Astrocyte (in vitro differentiated cells and primary cell): ENCODE measurements at places on chromosomes 4 and X. TPM values are rescaled to one million over a fixed set of nuclear protein-coding genes. Genes with fewer than 3 reads are reported as not detected.

SLC6A14 gene
- not detected in 2 replicates for total RNA-seq

GRCh38 chrX:31580726-31581125 lies 508.9 kb upstream of the FTHL17 start:
- DNase-seq: peak; percentile 86
- peak overlapping the region; percentile 71 for H3K27ac ChIP-seq
- H3K4me1 ChIP-seq: peaks cover 9% of the 10 kb centered on the region
- no peak overlapping the region for H3K4me3 ChIP-seq
- no peaks in the 10 kb centered on the region for H3K27me3 ChIP-seq
- no peaks in the 10 kb centered on the region for H3K36me3 ChIP-seq

DNA sequence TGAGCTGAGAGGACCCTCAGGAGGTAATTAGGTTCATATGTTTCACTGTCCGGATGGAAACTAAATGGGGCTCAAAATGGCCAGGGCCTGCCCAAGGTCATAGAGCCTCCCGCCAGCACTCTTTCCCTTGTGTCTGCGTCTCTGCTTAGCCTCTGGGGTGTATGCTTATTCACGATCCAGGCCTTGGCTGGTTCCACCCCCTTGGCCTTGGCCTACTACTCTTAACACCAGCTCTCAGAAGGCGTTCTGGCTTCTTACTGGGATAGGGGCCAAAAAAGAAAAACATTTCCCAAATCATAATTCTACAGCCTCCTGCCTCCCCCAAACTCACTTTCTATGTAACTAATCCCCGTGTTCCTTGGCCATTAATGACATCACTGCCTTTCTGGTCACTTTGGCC lies 68.8 kb downstream of the RTL5 start:
- no peak overlapping the region for H3K4me3 ChIP-seq
- no peak overlapping the region for H3K27ac ChIP-seq
- H3K4me1 ChIP-seq: no peaks in the 10 kb centered on the region
- H3K27me3 ChIP-seq: no peaks in the 10 kb centered on the region
- H3K36me3 ChIP-seq: no peaks in the 10 kb centered on the region

- H3K27me3 ChIP-seq: no peaks in the 10 kb centered on the region
- no peak for DNase-seq
- H3K27ac ChIP-seq: no peak overlapping the region
- no peak overlapping the region for H3K4me3 ChIP-seq
- H3K4me1 ChIP-seq: no peaks in the 10 kb centered on the region
Measured at GRCh38 chr4:56850910-56851309, 29.4 kb upstream of the SPINK2 start.

GRCh38 chr4:128241019-128241418 lies 46.6 kb downstream of the PGRMC2 start:
- H3K4me1 ChIP-seq: peaks cover 17% of the 10 kb centered on the region
- peak overlapping the region; percentile 80 for H3K27ac ChIP-seq
- H3K36me3 ChIP-seq: no peaks in the 10 kb centered on the region
- no peak overlapping the region for H3K4me3 ChIP-seq

- no peak overlapping the region for H3K27ac ChIP-seq
- no peak overlapping the region for H3K4me3 ChIP-seq
- peak; percentile 26 for DNase-seq
Measured at GRCh38 chr4:67436742-67437141, 108.6 kb downstream of the CENPC start.

DNA sequence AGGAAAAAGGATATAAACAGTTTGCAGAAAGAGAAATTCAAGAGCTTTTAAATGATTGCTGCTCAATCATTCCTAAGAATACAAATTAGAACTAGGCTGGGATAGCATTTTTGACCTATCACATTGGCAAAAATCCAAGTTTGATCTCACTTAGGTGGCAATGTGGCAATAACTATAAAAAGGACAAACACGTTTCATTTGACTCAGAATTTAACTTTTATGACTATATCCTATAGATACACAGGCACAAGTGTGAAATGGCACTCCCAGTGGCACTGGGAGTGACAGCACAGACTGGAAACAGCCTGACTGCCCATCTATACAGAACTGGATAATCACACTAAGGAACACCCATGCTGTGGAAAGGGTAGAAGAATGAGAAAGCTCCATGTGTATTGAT lies 11.1 kb downstream of the CENPU start:
- H3K27me3 ChIP-seq: no peaks in the 10 kb centered on the region
- peaks cover 3% of the 10 kb centered on the region for H3K36me3 ChIP-seq
- no peak overlapping the region for H3K4me3 ChIP-seq
- H3K4me1 ChIP-seq: no peaks in the 10 kb centered on the region
- no peak overlapping the region for H3K27ac ChIP-seq

GRCh38 chrX:106042296-106042695 lies 3.8 kb upstream of the SERPINA7 start:
- H3K4me1 ChIP-seq: no peaks in the 10 kb centered on the region
- H3K27ac ChIP-seq: no peak overlapping the region
- no peaks in the 10 kb centered on the region for H3K27me3 ChIP-seq
- H3K4me3 ChIP-seq: no peak overlapping the region
- H3K36me3 ChIP-seq: no peaks in the 10 kb centered on the region
